Stimulated activated CD8-positive, alpha-beta memory T cell treated with anti-CD3 and anti-CD28 coated beads, Interleukin-15, amount 100 ng/mL, for 24 hours (primary cell): ENCODE measurements at places on chromosomes 3 and 15.

GRCh38 chr3:182508919-182509711 is 284.2 kb upstream of the ATP11B start:
- no peak for DNase-seq

- DNase-seq = no peak
Observed at GRCh38 chr3:143851331-143852017, 3.2 kb upstream of the SLC9A9 start.

- no peak for DNase-seq
Observed at GRCh38 chr3:114480442-114480841, 186.6 kb downstream of the TIGIT start.

DNA sequence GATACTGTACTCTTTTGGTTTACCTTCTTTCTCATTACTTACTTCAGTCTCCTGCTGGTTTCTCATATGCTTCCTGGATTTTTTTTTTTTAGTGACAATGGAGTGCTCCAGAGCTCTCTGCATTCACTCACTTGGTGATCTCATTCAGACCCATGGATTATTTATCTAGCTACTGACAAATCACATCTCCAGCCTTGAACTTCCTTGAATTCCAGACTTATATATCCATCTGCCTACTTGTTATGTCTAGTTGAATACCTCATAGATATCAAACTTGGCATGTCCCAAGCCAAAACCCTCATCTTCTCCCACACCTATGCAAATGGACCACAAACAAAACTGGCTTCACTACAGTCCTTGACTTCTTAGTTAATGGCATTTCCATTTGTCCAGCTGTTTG is 234.7 kb upstream of the ZPLD1 start:
- no peak for DNase-seq

GRCh38 chr3:175457301-175457700 is 598.2 kb downstream of the NAALADL2 start:
- no peak for DNase-seq

DNA sequence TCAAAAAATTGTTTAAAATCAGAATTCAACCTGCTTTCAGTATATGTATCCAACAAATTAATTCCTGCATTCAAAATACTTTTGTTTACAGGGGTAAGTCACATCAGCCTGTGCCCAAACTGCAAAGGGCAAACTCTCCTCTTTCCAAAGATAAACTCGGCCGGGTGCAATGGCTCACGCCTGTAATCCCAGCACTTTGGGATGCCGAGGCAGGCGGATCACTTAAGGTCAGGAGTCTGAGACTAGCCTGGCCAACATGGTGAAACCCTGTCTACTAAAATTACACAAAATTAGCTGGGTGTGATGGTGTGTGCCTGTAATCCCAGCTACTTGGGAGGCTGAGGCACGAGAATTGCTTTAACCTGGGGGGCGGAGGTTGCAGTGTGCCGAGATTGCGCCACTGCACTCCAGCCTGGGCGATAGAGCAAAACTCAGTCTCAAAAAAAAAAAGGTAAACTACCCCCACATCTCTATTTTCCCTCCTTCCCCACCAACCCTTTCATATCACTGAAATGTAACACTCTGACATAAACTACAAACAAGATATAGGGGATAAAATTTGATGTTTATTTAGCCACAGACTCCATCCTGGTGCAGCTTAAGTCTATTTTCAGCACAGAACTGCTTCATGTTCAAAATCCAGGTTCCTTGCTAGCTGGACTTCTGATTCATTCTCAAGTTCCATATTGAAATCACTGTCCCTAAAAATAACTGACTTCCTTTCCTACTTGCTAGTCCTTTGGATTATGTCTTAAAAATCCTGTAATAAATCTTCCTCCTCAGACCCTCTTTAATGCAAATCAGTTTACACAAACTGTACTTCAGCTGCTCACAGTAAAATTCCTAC is 15.4 kb downstream of the UBP1 start:
- no peak for DNase-seq
